NCI-H187 treated with DMSO at 0.1 percent for 48 hours (cell line): ENCODE measurements at places on chromosomes 5 and 9.

DNA sequence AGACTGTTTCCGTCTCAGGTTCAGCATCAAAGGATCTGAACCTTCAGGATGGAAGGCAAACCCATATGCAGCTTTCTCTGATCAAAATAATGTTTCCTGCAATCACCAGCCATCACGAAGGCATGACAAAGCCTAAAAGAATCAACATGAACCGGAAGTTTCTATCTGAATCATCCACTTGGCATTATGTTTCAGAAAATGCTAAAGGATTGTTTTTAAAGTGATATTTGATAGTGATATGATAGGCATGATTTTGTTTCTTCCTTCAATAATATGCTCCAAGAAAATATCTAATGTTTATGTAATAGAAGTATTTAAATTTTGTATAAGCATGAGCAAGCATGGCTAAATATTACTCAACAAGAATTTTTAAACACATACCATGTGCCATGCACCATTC, 219.6 kb downstream of the PLK2 start:
- no peak for DNase-seq

DNA sequence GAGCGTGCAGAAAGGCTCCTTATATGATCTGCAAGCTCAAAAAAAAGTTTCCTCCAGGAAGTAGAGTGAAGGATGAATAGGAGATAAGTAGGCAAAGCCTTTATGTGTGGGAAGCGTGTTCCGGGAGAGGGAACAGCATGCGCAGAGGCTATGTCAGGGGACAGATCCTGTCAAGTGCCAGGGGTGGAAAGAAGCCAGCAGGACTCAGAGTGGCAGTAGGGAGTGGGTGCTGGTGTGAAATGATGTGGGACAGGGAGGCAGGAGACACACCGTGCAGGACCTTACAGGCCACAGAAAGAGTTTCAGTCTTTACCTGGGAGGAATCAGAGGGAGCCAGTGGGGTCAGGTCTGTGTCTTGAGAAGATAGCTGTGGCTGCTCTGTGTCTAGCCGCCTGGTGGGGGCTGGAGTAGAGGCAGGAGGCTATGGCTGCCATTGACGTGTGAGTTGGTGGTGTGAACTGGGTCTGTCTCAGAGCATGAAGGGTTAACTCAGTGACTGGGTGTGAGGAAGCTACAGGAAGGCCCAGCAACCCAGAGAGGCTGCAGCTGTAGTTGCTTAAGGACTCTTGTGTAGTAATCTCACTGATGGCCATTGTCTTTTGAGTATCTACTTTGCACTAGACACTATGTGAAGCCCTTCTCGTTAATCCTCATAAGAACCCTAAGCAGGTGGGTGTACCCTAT, 71.3 kb downstream of the PPARGC1B start:
- DNase-seq, result peak; percentile 74

- DNase-seq, result no peak
Measured at GRCh38 chr9:89304020-89304833, 6.8 kb upstream of the CKS2 start.

- DNase-seq, result no peak
Measured at GRCh38 chr5:100818340-100818739, 84.7 kb downstream of the ST8SIA4 start.

DNA sequence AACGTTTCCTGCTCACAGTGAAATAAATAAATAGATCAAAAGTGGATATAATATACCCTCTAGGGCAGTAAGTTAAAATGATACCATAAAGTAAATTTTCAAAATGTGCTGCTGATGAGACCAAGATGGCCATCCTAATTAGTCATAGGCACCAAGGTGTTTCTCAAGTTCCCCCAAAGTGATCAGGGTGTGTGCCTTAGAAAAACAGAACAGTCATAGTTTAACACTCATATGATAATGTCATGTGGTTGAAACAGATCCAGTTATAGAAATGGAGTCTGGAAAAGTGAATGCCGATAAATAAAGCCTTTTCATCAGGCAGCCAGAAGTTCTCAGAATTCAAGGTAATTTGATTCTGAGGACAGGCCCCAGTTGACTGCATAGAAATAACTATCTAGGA, 161.5 kb upstream of the CDKN2B start:
- no peak for DNase-seq

GRCh38 chr5:112316731-112317130, 102.3 kb downstream of the EPB41L4A start:
- DNase-seq, result no peak

DNA sequence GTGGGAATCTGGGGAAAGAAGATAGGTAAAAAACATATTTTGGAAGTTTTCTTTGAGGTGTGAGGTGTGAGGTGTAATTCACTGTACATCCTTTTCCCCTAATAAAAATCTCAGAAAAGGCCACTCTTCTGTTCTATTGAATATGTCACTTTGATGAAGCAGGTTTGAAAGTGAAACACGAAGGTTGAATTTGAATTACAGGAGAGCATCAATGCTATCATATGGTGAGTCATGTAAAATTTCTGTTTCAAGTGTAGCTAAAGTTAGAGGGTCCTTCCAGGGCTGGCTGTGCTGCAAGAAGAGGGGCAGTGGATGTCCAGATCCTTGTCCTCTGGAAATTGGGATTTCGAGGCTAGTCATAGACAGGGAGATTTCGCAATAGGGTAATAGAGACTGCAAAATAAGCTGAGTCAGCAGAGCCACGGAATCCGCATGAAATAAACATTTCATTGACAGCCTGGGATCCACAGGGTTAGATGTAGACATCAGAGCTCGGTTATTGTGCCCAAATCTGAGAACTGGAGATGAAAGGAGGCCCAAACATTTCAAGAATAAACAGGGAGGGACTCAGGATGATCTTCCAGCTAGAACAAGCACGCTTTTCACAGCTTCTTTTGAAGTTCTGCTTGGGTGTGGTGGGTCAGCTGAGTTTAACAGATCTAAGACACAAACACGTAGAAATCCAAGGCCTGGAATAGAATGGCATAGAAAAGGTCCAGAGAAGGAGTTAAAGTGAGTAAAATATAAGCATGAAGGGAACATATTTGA, 194.4 kb upstream of the CDKN2B start:
- DNase-seq, result no peak

DNA sequence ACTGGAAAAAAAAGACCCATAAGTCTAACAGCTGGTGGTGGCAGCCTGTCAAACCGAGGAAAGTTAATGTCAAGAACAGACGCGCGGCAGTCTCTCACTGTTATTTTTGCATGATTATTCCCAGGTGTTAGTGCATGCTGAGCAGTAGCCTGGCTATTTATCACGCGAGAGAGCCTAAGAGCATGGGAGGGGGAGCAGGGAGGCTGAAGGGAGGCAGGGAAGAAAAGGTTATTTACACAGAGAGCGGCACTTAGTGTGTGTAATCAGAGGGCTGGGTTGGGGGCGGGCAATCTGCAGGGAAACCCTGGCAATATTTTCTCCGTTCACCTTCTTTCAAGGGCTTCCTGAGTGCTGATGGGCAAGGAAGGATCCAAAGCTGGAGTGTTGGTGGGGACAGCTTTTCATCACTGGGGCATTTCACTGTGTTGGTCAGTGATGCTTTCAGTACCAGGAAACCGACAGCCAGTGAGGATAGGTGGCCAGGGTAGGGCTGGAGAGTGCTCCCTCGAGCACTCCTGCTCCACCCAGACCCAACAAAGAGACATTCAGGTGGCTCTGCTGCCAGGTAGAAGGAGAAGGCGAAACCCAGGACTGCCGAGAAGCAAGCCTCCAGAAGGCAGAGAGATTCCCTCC, 39.6 kb downstream of the ZNF608 start:
- DNase-seq, result peak; percentile 91

GRCh38 chr9:135085830-135086546, 1.5 kb upstream of the OLFM1 start:
- no peak for DNase-seq

DNA sequence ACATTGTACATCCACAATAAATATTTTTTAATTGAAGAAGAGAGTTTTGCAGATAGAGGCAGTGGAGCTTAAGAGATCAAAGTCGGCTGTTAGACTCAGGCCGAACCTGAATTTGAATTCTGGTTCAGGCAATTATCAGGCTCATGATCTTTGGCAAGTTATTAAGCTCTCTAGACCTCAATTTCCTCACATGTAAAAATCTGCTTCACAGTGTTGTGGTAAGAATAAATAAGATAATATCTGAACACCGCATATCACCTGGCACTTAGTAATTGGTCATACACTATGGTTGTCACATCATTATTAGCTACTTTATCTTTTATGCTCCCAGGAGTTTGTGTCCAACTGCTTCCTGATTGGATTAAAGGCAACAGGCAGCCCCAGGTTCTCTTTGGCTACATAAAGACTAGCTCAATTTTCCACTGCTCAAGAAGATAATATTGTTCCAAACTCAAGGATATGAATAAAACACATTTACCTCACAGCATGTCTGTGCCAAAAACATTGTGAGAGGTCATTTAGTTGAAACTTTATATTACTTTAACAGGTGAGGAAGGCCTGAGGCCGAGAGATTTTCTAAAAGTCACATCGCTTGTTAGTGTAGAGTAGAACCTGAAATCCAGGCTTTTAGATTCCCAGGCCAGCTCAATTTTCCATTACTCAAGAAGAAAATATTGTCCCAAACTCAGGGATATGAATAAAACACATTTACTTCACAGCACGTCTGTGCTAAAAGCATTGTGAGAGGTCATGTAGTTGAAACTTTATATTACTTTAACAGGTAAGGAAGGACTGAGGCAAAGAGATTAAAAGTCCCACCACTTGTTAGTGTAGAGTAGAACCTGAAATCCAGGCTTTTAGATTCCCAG, 289.2 kb upstream of the PTGER4 start:
- no peak for DNase-seq

- no peak for DNase-seq
Measured at GRCh38 chr5:141100243-141100805, at the start of gene PCDHB3. TSS of gene PCDHB3 (plus strand) at chr5:141100473. CDS start at chr5:141100650, 177 bp downstream.

DNA sequence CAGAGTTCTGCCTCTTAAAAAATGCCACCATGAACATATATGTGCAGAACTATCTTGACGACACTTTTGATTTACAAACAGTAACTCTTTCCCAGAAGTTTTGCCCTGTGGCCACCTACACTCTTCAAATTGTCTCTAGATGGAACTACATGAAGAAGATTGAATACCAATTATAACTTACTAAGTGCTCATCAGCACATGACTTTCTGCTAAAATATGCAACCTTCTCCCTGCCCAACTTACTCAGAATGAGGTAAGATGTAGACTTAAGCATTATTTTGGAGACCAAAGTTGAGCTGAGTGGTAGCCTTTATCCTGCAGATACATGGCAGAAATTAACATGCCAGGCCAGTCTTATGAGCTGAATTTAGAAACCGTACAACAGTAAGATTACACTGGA, 105.4 kb downstream of the SEMA5A start:
- no peak for DNase-seq

- DNase-seq, result no peak
Measured at GRCh38 chr9:7770111-7770510, 29.5 kb downstream of the DMAC1 start.

- DNase-seq, result no peak
Measured at GRCh38 chr5:121525706-121526105, 326.0 kb upstream of the FTMT start.

GRCh38 chr5:34604119-34604675, 51.9 kb upstream of the RAI14 start:
- no peak for DNase-seq

- no peak for DNase-seq
Measured at GRCh38 chr5:109041317-109041716, 293.6 kb downstream of the FER start.

DNA sequence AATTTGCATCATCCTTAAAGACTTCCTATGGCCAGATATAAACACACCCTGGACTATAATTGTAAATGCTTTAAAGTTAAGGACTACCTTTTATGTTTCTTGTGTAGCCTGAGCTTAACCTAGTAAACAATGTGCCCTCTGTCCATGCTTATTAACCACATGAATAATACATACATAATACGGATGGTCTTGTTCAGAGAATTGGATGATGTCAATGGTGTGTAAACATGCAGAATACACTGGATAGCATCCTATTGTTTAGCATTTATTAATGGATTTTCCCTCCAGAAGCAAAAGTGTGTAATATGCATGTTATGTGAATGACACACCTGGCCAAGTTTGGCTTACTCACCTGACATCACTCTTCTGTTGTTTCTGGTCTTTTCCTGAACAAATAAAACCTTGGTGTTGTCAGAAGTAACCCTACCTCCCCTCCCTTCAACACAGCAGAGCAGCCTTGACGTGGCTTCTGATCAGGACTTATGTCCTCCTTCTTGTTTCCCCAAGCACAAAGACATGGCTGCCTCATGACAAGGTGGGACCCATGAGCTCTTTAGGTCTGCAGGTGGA, 517.9 kb downstream of the MTRR start:
- no peak for DNase-seq

DNA sequence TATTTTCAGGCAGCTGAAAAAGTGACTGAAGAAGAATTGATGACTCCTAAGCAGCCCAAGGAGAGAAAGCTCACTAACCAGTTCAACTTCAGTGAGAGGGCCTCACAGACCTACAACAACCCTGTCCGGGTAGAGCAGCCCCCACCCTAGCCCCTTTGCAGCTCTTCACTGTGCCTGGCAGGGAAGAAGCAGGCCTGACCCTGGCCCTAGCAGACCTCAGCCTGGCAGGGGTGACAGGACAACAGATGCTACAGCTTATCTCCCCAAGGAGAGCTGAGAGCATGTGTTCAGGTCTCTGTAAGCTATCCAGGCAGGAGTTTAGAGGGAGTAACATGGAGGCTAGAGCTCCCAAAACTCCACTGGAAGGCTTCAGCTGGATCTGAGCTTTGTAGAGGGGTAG, 31.8 kb downstream of the DNAI1 start:
- DNase-seq, result no peak

DNA sequence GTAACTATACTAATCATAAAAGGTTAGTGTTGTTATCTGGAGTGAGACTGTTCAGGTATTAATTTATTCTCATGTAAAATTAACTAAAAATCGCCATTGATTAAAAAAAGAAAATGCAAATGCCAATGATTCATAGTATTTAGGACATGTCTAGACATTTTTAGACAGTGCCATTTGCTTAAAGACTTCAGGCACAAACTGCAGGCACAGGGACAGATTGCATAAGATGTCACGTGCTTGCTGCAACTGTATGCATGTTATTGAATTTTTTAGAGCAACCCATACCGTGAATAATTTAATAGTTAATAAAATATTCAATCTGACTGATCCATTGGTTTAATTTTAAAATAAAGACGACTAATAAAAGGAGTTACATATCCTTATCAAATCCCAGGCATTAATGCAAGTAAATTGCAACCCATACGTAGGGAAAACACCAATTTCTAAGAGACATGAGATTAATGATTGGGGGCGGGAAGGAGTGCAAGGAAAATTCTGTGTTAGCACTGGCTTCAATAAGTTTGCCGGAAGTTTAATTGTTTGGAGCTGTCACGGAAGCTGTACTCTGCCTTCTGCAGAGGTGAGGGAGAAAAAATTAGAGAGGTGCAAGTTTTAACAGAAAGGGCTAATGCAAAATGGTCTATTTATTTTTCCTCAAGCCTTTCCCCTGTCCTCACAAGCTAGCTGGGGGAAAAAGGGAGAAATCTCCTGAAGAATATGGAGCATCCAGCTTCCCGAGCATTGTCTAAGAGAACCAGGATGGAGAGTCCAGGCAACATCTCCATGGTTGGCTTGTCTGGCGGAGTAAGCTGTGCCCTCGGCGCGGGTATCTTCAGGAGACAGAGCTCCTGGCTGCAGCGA, 2.9 kb downstream of the EDIL3 start:
- no peak for DNase-seq
